LNCaP clone FGC (cell line): ENCODE measurements at places on chromosomes 11 and 22.

DNA sequence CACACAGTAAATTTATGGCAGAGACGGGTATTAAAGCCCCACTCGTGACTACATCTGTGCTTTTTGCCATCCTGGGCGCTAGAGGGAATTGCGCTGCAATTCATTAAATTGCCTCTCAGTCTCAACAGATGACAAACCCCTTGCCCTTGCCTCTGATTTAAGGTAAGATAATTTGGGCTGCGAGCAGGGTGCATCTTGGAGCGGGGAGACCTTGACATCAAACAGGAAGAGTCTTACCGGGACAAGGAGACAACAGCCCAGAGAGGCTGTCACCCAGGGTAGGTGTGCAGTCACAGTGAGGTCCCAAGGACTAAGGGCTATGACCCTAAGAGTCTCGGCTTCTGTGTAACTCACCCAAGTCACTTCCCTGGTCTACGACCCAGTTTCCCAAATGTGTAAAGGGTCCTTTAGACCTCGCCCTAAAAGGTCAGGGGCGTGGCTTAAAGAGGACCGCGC is 449 bp upstream of the TOM1 start:
- no peak for DNase-seq

DNA sequence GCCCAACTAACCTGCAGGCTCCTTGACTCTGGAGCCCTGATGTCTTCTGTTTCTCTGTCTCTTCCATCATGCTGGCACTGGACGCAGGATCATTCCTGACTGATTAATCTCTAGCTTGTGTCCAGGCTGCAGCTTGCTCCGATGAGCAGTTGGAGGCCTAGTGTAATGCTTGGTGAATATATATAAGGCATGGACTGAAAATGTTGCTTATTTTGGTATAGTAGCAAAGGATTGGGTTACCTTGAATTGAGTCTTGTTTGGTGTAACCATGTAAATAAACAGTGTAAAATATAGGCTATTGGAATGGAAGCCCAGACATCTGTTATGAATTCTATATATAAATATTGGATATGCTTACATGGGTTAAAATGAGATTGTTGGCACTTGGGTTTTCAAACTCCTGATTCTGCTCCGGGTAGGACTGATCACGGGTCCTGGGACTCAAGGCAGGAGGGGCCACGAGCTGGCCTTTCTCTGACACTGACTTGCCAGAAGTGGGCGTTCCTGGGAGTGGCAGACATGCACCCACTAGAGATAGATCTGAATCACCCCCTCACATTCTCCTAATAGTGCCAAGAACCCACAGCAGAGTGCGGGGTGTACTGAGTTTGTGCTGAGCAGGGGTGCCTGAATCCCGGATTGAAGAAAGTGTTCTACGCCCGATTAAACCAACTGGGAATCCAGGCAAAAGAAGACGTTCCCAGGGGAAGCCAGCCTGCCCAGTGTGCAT is 25.8 kb downstream of the LRP5 start:
- DNase-seq = no peak

GRCh38 chr11:116233561-116233960 is 539.2 kb downstream of the BUD13 start:
- no peak for DNase-seq

- no peak for DNase-seq
Measured at GRCh38 chr11:2376751-2377451, at the start of gene CD81. Gene CD81 (plus strand): TSS chr11:2377310. CDS start chr11:2377550, 240 bp downstream.

- no peak for DNase-seq
Measured at GRCh38 chr11:43234881-43235280, 76.9 kb upstream of the API5 start.

- DNase-seq = no peak
Measured at GRCh38 chr11:21622995-21623394, 569.9 kb upstream of the ANO5 start.

DNA sequence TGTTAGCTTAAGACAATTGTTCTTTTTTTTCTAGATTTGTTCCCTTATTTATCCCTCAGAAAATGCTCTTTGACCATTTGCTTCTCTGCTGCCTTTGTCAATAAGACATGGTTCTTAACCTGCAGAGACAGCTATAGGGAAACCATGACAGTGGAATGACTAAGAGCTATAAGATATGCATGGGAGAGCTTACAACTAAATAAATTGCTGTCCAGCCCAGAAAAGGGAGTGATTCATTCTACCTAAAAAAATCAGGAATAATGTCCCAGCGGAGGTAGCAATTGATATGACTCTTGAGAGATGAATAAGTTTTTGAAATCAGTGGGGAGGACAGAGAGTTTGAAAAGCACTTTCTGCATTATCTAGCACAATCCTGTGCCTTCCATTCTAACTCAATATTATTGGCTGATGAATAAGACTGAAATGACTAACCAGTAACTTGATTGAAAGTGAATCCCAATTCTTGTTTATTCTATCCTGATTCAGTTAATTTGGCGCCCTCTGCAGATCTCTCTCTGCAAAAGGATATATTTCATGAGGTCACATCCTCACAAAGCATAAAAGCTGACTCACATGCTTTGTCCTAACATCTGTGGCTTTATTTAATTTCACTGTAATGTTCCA is 680.5 kb upstream of the API5 start:
- DNase-seq = no peak

DNA sequence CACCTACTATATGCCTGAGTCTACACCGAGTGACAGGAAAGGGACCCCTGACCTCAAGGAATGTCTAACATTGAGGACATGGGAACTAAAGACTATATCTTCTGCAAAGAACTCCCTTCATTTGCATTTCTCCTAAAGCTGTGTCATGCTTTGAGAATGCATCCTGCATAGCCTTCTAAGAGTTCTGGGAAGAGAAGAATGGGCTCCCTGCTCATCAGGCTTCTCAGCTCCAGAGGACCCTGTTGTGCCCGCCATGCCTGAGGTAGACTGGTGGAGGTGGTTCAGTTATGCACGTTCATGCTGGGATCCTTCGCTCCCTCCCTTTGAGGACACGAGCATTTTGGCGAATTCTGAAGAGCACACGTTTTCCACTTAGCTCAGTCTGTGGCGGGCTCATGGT is 63.3 kb downstream of the GRIK4 start:
- no peak for DNase-seq

DNA sequence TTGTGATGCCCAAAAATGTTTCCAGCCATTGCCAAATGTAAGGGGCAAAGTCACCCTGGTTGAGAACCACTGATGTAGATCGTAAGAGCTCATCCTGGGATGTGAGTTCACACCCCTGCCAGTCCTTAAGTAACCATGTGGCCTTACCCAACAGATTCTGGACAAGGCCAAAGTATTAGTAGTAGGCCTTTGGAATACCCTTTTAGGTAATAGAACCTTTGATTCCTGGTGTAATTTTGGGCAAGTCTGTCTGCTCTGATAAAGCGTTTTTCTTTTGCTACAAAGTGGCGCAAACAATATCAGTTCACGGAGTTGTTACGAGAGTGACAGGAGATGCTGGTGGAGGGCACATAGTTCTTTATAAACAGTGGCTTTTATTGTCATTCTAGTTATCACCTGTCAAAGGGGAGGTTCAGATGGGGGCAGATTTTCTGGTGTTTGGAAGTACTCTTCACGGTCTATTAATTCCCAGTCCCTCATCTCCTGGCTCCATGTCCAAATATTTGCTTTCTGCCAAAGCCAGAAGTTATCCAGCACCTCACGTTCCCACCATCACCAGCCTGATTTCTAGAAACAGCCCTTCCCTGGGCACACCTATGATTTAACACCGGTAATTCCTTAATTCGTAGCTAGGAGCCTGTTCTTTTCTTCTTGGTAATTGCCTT is 73.8 kb upstream of the CRYBB3 start:
- DNase-seq = no peak

- DNase-seq = no peak
Measured at GRCh38 chr11:93528757-93529645, 14.2 kb downstream of the SMCO4 start.

- DNase-seq = peak; percentile 63
Measured at GRCh38 chr11:118742304-118742703, 48.7 kb downstream of the DDX6 start.

- DNase-seq = no peak
Measured at GRCh38 chr11:639332-639955, 2.4 kb downstream of the DRD4 start.

- DNase-seq = no peak
Measured at GRCh38 chr11:3834349-3834663, 6.5 kb downstream of the RHOG start.

- DNase-seq = no peak
Measured at GRCh38 chr11:27916541-27917100, 191.3 kb downstream of the KIF18A start.

DNA sequence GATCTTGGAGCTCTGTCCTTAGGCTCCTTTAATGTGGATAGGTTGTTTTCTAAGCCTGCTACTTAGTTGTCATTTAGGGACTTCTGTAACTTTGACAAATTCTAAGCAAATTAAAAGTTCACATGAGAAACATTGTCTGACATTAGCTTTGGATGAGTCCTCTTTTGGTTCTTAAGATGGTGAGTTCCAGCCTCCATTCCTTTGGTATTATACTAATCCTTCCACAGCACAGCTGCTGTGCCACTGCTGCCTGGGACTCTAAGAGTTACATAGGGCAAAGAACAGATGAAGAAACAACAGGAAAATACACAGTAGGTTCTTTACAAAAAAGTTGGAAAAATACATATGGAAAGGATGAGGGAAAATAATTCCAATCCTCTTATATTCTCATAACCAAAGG is 25.3 kb upstream of the PIK3C2A start:
- no peak for DNase-seq

DNA sequence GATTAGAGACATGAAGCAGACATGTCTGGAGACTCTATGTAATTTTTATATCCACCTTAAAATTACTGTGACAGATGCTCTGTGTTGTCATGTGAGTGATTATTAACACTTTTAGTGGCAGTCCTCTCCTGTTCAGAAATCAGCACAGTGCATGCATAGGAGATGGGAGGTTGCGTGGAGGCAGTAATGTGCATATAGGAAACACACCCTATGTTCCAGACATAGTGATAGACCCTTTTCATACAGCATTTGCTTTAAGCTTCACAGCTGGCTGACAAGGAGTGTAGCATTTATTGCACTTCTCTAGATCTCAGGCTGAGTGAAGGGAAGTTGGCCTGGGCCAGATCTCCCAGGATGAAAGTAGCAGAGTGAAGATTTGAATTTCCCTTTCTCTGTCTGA is 102.3 kb upstream of the SYN3 start:
- no peak for DNase-seq

DNA sequence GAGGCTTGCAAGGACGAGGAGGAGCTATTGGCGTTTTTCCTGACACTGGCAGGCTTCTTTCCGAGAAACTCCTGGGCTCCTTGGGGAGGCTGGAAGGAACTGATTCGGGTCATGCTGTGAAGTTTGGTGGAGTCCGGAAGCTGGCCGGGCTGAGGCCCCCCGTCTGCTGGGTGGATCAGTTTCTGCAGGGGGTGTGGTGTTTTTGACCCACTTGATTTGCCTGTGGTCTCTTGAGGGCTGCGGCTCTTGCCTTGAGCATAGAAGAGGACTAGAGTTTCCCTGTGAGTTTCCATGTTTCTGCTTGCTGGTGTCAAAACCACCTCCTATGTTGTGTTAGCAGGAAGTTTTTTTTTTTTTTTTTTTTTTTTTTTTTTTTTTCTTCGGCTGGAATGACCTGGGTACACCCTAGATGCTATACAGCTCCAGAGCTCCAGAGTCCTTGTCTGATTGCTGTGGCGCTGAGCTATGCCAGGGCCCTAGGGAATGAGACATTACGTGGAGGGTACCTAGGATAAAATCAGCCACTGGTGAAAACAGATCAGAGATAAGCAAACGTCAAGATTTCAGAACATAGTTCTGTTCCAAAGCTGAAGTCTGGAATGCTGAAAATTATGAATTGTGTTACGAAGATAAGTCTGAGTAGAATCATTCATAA is 728 bp downstream of the TBC1D22A start:
- no peak for DNase-seq

DNA sequence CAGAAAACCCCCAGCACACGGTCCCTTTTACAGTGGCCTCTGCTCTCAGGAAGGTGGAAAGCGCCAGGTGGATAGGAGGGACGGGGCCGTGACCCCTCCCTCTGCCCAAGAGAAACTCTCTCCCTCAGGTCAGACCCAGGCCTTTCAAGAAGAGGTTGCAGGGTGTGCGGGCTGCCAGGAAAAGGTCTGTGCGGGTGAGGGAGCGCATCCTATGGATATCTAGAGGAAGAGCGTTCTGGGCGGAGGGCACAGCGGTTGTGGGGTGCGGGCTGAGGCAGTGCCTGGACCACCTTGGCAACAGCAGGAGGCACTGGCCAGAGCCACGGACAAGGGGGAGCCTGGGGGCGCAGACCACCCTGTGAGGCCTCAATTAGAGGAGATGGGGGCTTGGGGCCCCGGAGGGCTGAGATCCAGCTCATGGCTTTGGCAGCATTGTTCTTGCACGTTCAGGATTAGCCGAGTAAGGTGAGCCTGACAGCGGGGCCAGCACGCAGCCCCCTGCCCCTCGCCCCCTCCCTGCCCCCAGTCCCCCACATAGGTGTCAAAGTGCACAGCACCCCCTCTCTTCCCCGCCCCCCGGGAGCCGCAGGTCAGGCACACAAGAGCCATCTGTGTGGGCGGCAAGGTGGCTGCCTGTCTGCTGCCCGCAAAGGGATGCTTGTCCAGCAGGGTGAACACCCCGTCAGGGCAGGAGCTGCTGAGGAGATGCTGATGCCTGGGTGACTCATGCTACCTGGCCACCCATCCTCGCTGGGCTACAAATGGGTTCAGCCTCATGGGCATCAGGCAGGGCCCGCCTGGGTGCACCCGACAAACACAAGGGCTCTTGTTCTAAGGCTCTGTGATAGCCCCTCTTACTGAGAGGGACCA is 92.8 kb upstream of the KCNQ1OT1 start:
- no peak for DNase-seq

GRCh38 chr11:9741260-9741659 is 77.4 kb downstream of the SWAP70 start:
- no peak for DNase-seq

DNA sequence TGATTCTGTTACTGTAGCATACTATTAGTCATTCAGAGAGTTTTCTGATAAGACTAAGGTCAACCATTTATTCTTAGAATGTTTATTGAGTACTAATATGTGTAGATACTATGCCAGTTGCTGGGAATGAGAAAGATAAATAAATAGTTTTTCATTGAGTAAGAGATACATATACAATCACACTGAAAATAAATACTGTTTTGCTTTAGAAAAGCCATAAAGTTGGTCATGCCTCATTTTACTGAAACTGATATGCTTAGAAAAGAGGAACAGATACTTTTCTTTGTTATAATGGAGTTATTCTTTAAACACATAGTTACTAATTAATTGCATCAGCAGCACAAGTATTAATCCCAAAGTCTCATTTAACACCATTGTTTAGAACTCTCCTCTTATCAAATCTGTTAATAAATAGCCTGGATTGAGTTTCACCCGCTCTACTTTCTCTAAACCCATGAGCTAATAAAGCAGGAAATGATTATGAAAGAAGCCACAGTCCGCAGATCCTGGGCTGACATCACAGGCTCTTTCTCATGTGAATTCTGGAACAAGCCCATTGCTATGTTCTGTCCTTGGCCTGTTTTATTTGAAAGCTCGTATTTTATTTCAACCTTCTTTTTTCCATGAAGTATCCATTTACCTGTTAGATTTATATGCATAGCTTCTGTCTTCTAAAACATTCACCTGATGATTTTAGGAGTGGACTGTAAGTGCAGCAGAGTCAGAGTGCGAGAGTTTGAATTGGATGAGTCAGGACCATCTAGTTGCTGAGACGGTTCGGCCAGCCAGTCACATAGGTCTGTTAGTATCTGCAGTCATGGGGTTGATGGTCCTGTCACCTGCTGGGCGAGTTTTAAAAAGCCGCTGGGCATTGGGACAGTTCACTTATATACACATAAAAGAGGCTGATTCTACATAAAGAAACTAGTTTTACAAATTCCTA is 35.5 kb downstream of the PIWIL4 start:
- peak; percentile 25 for DNase-seq

- DNase-seq = no peak
Measured at GRCh38 chr11:108752297-108752751, 87.5 kb downstream of the DDX10 start.
